IPS DF 6.9 (cell line): ENCODE measurements at places on chromosomes 4 and X.

- no peak for DNase-seq
These were observed 6.8 kb downstream of the RBM47 start for GRCh38 chr4:40622913-40623312.

DNA sequence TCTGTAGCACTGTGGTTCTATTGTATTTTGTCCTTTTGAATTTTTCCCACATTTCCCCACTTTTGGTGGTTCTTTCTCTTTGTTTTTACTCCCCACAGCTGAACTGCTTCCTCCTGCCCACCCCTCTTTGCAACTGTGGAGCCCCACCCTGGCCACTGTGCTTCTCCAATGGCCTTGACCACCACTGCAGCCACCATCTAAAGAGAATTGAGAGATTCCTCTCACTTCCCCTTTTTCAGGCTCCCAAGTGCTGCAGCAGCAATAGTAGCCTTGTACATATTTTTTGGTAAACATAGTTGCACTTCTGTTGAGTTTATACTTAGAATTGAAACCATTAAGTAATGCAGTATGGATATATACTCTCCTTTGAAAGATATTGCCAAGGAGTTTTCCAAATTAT lies 51.3 kb upstream of the FRMPD3 start:
- no peak for DNase-seq

- DNase-seq = no peak
These were observed 39.0 kb upstream of the PROM1 start for GRCh38 chr4:16122784-16123183.

DNA sequence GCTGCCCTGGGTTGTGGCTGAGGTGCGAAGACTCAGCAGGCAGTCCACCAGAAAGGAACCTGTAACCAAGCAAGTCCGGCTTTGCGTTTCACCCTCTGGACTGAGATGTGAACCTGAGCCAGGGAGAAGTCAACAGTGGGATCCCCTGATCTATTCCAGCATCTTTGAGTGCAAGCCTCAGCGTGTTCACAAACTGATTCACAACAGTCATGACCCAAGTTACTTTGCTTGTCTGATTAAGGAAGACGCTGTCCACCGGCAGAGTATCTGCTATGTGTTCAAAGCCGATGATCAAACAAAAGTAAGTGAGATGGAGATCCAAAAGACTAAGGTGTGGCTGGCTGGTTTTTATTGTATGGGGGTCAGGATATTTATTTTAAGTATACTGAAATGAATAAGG lies 11.3 kb downstream of the TBC1D1 start:
- no peak for DNase-seq

GRCh38 chr4:76607266-76607799 lies 172.3 kb downstream of the SHROOM3 start:
- no peak for DNase-seq

- DNase-seq = no peak
These were observed 115.1 kb downstream of the NDST4 start for GRCh38 chr4:114998316-114998715.

DNA sequence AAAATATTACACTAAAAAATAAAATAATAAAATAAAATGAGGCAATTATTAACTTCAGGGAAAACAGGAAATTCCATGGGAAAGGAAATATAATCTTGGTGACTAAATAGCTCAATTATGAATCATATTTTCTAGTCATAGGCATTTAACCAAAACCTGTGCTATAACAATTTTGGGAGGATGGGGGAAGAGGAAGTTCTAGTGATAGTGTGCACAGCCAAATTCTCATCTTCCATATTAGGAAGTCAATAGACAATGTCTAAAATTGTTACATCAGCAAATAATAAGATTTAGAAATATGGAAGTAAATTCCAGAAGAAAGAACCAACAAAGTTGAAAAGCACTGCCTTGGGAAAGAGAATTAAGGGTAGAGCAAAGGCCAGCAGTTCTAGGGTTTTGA lies 2.8 kb downstream of the AWAT2 start:
- no peak for DNase-seq

GRCh38 chr4:31370866-31371465 lies 650.8 kb downstream of the PCDH7 start:
- DNase-seq = peak; percentile 47

GRCh38 chrX:120462370-120462769 lies 6.7 kb downstream of the LAMP2 start:
- no peak for DNase-seq
